Mesendoderm (in vitro differentiated cells): ENCODE measurements at places on chromosomes 2 and 18.

GRCh38 chr2:119349289-119349688 is 17.3 kb downstream of the C2orf76 start:
- no peak overlapping the region for H3K27ac ChIP-seq
- no peaks in the 10 kb centered on the region for H3K27me3 ChIP-seq

GRCh38 chr18:54112356-54112755 is 112.1 kb downstream of the MBD2 start:
- H3K27me3 ChIP-seq = no peaks in the 10 kb centered on the region
- no peak overlapping the region for H3K27ac ChIP-seq
- no peak overlapping the region for H3K4me3 ChIP-seq
- H3K4me1 ChIP-seq = no peaks in the 10 kb centered on the region
- no peak for DNase-seq

- no peaks in the 10 kb centered on the region for H3K4me1 ChIP-seq
- H3K27me3 ChIP-seq = no peaks in the 10 kb centered on the region
- H3K4me3 ChIP-seq = no peak overlapping the region
These were observed 37.3 kb upstream of the ZNF512 start for GRCh38 chr2:27545348-27546141.

DNA sequence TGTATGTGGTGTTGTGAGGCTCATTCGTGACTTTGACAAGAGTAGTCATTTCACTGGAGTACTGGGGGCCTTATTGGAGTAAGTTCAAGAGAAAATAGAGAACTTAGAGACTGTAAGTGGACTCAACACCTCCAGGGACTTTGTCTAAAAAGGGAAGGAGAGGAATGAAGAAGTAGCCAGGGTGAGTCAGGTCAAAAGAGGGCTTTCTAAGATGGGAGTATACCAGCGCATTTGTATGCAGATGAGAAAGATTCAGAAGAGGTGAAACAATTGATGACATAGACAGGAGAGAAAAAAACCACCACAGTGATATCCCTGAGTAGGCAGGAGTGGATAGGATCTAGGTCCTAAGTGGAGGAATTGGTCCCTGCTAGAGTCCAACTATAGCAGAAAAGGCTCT is 246.8 kb downstream of the IKZF2 start:
- H3K27ac ChIP-seq = no peak overlapping the region
- no peak overlapping the region for H3K4me3 ChIP-seq
- DNase-seq = peak; percentile 28
- H3K4me1 ChIP-seq = no peaks in the 10 kb centered on the region
- H3K36me3 ChIP-seq = no peaks in the 10 kb centered on the region

DNA sequence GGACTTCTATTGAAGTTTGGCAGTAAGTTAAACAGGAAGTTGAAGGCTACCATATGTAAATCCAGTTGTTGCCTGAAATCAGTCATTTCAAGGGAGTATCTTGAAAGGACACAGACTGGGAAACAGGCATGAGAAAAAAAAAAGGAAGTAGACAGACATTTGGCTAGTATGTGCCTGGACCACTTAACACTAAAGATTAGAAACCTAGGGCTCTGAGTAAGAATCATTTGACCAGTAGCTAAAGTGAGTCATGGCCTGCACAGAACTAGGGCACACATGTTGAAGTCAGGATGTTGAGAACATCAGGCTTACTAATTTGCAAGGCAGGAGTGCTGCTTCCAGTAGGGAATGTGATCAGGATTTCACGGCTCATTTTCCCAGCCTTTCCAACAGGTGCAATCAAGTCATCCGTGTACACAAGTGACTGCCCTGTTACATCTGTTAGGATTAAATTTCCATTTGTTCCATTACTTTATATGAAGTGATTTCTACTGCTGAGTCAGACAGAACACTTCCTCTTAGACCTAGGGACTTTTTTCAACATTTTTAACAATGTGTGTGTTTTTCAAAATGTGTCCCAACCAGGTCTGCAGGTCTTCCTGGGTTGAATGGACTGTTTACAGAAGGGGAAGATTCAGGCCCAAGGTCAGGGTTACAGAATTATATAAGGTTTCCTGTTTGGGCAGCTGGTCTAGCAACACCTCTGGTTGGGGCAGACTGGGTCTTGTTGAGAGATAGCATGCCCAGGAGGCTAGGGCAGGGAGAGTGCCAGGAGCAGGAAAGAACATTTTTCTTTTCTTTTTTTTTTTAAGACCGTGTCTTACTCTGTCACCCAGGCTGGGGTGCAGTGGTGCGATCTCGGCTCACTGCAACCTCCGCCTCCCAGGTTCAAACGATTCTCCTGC is 145.6 kb downstream of the TGIF1 start:
- H3K27ac ChIP-seq = peak overlapping the region; percentile 86
- peaks cover 20% of the 10 kb centered on the region for H3K4me1 ChIP-seq
- H3K36me3 ChIP-seq = no peaks in the 10 kb centered on the region

- no peaks in the 10 kb centered on the region for H3K27me3 ChIP-seq
- peaks cover 2% of the 10 kb centered on the region for H3K4me1 ChIP-seq
- H3K27ac ChIP-seq = no peak overlapping the region
- no peak for DNase-seq
- H3K4me3 ChIP-seq = no peak overlapping the region
These were observed 60.5 kb upstream of the CYRIA start for GRCh38 chr2:16726147-16726546.

DNA sequence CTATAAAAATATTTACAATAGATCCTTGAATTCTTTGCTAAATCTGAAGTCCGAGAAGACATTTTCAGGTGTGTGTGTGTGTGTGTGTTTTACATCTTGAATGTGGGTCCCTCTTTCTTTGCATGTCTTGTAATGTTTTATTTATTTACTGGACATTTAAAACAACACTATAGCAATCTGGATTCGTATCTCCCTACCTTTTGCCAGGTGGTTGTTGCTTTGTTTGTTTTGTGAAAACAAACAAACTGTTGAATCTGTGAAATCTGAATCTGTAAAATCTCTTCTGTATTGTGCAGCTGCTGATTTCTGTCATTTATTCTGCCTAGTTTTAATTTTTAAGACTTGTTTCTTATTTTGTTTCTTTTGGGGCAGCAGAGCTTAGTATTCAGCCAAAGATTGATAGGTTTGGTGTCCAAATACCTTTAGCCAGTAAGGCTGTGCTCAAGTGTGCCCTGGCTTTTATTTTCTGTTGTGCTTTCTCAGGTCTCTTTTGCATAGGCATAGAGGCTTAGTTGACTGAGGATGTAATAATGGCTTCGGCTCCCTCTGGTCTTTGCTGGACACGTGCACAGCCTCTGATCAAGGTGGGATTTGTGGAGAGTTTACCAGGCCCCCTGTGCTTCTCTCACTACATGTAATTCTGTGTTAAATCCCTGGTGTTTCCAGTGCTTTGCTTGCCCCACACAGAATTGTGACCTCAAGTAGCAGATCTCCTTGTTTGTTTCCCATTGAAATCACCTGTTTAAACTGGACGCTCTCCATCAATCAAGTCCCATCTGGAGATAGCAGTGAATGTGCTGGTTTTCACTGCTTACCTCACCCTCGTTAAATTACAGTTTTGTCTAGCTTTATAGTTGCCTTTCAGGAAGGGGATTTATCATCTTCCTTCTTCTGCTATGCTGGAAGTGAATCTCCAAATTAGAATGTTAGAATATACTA is 71.1 kb downstream of the BIRC6 start:
- no peak overlapping the region for H3K4me3 ChIP-seq
- no peaks in the 10 kb centered on the region for H3K4me1 ChIP-seq
- no peak overlapping the region for H3K27ac ChIP-seq
- DNase-seq = no peak
- H3K27me3 ChIP-seq = no peaks in the 10 kb centered on the region
